ENCODE measurements at places on chromosomes 1 and 21. TPM values are rescaled to one million over a fixed set of nuclear protein-coding genes. Genes with fewer than 3 reads are reported as not detected.

The BOLA1 gene
- total RNA-seq, result 25.7 TPM

The LRRIQ3 gene
- total RNA-seq, result 1.1 TPM

The RSPO1 gene
- total RNA-seq, result 0.42 TPM

The PTCH2 gene
- total RNA-seq, result 1.3 TPM

DNA sequence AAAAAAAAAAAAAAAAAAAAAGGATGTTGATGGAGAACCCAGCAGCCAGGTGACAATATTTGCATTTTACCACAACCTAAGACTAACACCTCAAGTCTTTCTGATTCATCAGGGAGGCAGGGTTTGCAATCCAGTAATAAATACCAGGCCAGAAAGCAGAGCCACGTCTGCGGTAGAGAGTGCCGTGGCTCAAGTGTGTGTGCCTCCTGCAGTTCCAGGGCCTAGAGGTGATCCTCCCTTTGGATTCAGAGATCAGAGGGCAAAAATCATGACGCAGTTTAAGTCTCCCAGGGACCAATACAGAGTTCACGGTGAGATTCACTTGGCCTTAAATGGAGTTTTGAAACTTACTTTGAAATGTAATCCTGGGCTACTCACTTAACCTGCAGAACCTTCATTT, 34.9 kb downstream of the TMCO4 start:
- peak overlapping the region; percentile 49 for H3K27ac ChIP-seq
- no peaks in the 10 kb centered on the region for H3K36me3 ChIP-seq
- H3K4me1 ChIP-seq, result peaks cover 5% of the 10 kb centered on the region
- no peaks in the 10 kb centered on the region for H3K27me3 ChIP-seq

DNA sequence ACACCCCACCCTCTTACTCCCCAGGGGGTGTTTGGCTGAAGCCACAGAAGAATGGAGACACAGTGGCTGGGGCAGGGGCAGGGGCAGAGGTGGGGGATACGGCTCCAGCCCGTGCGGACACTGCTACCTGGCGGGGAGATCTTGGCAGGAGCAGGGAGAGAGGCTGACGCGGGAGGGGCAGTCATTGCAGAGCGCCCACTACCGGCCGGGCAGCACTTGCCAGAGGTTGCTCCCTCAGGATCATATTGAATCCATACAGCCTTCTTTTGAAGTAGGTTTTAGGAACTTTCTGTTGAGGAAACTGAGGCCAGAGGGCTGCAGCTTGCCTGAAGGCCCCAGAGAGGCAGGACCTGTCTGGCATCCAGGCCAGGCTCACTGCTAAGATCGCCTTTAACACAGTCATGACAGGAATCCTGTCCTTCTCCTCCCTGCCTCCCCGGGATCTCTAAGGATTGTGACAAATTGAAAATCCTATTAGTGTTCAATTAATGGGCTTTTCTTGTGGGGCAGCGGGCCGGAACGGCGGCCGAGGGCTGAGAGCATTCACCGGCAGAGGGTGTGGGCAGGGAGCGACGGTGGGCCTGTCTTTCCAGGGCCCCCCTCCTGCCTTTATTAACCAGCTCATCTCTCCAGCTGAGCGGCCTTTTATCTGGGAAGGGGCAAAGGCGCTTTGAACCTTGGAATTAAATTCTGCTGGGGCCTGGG, 65.5 kb upstream of the WNT4 start:
- DNase-seq, result no peak
- no peaks in the 10 kb centered on the region for H3K36me3 ChIP-seq
- H3K27me3 ChIP-seq, result peaks cover 16% of the 10 kb centered on the region
- no peak overlapping the region for H3K4me3 ChIP-seq

DNA sequence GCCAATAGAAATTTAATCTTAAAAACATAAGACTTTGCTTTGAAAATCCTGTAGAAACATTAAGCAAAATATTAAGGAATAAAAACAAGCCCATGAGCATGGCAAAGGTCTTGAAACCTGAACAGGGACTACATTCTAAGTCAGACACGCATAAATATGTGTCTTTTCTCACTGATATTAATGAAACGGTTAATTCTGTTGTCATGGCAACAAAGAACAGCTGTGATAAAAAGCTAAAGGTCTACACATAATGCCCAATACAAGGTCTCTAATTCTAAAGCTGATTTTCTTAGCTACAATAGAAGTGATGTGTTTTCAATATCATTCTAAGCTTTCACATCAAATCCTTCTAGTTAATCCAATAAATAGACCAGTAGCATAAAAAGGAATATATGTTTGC, 331.7 kb downstream of the PTBP2 start:
- H3K4me1 ChIP-seq, result no peaks in the 10 kb centered on the region
- DNase-seq, result no peak
- no peak overlapping the region for H3K4me3 ChIP-seq

- H3K4me3 ChIP-seq, result no peak overlapping the region
- H3K27me3 ChIP-seq, result peaks cover 15% of the 10 kb centered on the region
- no peak overlapping the region for H3K27ac ChIP-seq
- peaks cover 26% of the 10 kb centered on the region for H3K4me1 ChIP-seq
- DNase-seq, result no peak
Observed at GRCh38 chr1:228463009-228463558, 24.1 kb upstream of the RNF187 start.

DNA sequence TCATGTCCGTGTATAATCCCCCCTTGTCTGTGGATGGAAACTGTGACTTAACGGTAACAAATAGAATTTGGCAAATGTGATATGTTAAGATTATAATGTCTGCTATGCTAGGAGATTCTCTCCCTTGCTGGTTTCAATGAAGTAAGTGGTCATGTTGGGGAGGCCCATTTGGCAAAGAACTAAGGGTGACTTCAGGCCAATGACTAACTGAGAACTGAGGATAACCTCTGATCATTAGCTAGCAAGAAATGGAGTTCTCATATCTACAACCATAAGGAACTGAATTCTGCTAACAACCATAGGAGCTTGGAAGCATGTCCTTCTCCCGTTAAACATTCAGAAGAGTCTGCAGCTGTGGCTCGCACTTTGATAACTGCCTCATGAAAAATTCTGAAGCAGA, 2.3 kb downstream of the IFI44L start:
- no peaks in the 10 kb centered on the region for H3K27me3 ChIP-seq
- H3K4me1 ChIP-seq, result peaks cover 3% of the 10 kb centered on the region
- DNase-seq, result no peak
- no peaks in the 10 kb centered on the region for H3K36me3 ChIP-seq
- H3K4me3 ChIP-seq, result peak overlapping the region; percentile 35
- no peak overlapping the region for H3K27ac ChIP-seq

- H3K36me3 ChIP-seq, result peaks cover 84% of the 10 kb centered on the region
- no peak overlapping the region for H3K27ac ChIP-seq
- no peaks in the 10 kb centered on the region for H3K4me1 ChIP-seq
- no peak overlapping the region for H3K4me3 ChIP-seq
- no peak for DNase-seq
Observed at GRCh38 chr1:116390195-116390594, 17.2 kb downstream of the ATP1A1 start.

DNA sequence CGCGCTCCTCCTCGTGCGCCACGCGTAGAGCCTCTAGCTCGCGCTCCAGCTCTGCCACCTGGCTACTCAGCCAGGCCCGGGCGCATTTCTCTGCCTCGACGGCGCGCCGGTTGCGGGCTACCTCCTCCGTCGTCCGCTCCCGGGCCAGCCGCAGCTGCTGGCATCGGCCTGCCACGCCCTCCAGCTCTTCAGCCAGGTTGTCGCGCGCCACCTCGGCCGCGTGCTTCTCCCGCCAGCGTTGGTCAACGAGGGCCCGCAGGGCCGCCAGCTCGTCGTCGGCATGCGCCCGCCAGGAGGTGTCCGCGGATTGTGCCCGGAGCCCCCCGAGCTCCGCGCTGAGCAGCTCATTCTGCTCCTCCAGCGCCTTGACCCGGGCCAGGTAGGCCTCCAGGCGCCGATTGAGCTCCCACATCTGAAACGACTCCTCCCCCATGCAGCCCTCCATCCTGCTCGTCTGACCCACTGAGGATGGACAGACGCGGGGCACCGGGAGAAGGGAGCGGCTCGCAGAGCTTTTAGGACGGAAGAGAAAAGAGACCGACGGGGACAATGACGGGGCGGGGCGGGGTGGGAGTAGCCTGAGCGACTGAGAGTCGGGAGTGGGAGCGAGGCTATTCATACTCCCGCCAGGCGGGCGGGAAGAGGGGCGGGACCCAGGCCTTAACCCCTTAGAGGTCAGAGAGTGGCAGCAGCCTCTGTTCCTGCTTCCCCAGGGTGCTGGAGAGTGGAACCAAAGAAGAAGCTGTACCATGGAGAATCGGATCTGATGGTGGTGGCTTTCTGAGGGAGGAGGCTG, at the start of gene NES:
Gene NES, minus strand, starts transcription at position 588 of the 796 bp plus-strand sequence. Its CDS starts 143 bp downstream, at position 445.
- DNase-seq, result no peak
- peaks cover 39% of the 10 kb centered on the region for H3K4me1 ChIP-seq
- no peaks in the 10 kb centered on the region for H3K27me3 ChIP-seq
- H3K4me3 ChIP-seq, result peak within 1 kb of the TSS; percentile 78
- H3K36me3 ChIP-seq, result peaks cover 4% of the 10 kb centered on the region

- H3K4me3 ChIP-seq, result no peak overlapping the region
- H3K27ac ChIP-seq, result no peak overlapping the region
- peaks cover 6% of the 10 kb centered on the region for H3K4me1 ChIP-seq
- H3K27me3 ChIP-seq, result no peaks in the 10 kb centered on the region
Observed at GRCh38 chr21:42251654-42252324, 32.8 kb downstream of the ABCG1 start.

DNA sequence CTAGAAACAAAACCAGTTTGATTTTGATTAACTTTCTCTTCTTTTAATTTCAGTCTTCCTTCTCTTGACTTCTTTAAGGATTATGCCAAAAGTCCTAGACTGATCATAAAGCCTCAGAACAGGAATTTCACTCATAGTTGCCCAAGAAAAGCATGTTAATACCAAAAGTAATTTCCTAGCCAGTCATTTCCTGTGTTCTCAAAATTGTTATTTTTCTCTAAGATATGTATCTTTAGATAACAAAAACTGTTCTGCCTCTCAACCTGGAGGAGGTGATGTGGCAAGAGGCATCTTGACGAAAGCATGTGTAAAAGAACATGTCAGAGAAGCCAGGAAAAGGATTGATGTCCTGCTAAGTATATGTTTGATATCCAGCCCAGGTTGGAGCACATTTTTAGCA, 78.0 kb upstream of the IPO9 start:
- no peak for DNase-seq
- no peaks in the 10 kb centered on the region for H3K36me3 ChIP-seq
- H3K4me3 ChIP-seq, result no peak overlapping the region
- peak overlapping the region; percentile 89 for H3K27ac ChIP-seq
- peaks cover 83% of the 10 kb centered on the region for H3K4me1 ChIP-seq

- H3K4me1 ChIP-seq, result peaks cover 34% of the 10 kb centered on the region
- peak overlapping the region; percentile 91 for H3K4me3 ChIP-seq
- H3K36me3 ChIP-seq, result no peaks in the 10 kb centered on the region
- H3K27ac ChIP-seq, result peak overlapping the region; percentile 91
- no peak for DNase-seq
Observed at GRCh38 chr1:211327346-211327921, 801 bp downstream of the TRAF5 start.

DNA sequence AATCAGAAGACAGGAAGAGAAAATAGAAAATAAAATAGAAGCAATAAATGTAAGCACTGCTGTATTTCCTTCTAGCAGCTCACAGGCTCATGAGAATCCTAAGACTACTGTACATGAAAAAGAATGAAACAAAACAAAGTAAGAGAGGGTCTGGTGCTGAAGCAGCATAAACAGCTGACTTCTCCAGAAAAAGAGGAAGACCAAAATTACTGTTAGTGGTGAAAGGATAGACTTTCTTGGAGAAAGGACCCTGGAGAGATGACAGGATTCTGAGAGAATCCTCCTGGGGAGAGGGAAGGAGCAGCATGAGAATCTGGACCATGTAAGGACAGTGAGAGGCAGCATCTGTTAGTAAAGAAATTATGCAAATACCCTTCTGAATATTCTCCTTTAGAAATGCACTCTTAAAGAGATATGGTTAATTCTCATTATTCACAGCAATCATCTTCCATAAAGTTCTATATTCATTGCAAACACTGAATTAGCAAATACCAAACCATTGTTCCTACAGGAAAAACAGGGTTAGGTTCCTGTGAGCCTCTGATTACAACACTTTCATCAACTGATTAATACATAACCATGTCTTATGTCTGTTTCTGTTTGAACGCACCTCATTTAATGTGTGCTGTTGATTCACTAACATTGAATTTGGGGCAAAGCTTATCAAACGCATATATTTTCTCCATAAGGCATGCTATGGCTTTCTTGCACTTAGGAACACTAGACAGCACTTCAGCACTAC, 17.0 kb downstream of the SLC25A24 start:
- peak overlapping the region; percentile 44 for H3K27ac ChIP-seq
- DNase-seq, result no peak
- no peaks in the 10 kb centered on the region for H3K27me3 ChIP-seq
- H3K4me3 ChIP-seq, result peak overlapping the region; percentile 18

- no peaks in the 10 kb centered on the region for H3K36me3 ChIP-seq
- H3K4me3 ChIP-seq, result no peak within 1 kb of the TSS
- no peaks in the 10 kb centered on the region for H3K27me3 ChIP-seq
Observed at GRCh38 chr1:109763646-109764415, at the start of gene EPS8L3. TSS of gene EPS8L3 (minus strand) at chr1:109763923. CDS start at chr1:109761749, 2,174 bp downstream.

DNA sequence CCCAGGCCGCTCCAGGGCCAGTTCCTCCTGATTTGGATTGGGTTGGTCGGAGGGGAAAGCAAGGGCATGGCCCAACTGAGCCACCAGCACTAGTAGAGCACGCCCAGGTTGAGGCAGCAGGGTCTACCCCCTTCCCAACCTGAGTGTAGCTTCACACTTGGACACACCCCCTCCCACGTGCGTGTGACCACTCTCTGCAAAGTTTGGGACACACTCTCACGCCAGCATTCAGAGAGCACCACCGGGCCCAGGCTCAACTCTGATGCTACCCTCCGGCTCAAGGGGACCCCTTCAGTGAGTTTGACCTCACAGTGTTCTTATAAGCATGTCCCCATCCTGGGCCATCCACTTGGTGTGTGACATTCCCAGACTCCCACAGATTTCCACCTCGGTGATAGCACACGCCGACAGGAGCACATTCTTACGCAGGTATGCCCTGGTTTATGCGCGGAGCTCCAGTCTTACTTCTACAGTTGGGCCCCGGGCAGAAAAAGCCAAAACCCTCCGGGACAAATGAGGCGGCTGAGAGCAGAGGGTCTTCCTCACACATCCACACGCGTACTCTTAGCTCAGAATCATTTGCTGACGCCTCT, 3.0 kb upstream of the DMRTA2 start:
- H3K36me3 ChIP-seq, result no peaks in the 10 kb centered on the region
- H3K4me1 ChIP-seq, result peaks cover 51% of the 10 kb centered on the region
- no peak overlapping the region for H3K4me3 ChIP-seq
- DNase-seq, result no peak

All from thoracic aorta (tissue), 2 donors.